Kidney (tissue), 22 donors: ENCODE measurements at places on chromosomes 2 and 18.
A peak's percentile ranks its signal among the peaks of the same experiment; 100 is the strongest.

DNA sequence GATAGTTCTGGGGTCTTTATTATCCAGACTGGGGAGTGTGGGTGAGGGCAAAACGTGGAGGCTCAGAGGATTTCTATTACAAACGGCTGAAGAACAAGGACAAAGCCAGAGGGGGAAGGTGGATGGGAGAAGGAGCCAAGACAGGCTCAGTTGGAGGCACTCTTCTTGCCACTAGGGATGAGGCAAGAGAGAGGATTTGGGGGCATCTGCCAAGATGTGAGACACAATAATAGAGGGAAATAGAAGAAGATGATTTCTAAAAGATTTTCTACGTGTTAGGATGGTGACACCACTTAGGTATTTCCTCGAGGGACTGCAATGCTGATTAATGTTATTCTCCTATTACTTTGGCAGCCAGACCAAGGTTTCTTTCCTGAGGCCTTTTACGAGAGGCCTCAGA is 71.8 kb downstream of the APOB start:
- no peak for DNase-seq

- DNase-seq: no peak
These were observed 7.4 kb upstream of the MOB1A start for GRCh38 chr2:74186038-74186437.

- no peak for DNase-seq
These were observed 33.9 kb downstream of the PAX3 start for GRCh38 chr2:222264791-222265320.

- DNase-seq: no peak
These were observed 141.6 kb upstream of the CYP1B1 start for GRCh38 chr2:38217401-38218188.

- DNase-seq: no peak
These were observed 10.3 kb downstream of the CEP76 start for GRCh38 chr18:12692206-12692605.

- no peak for DNase-seq
These were observed 40.8 kb downstream of the COL5A2 start for GRCh38 chr2:189138800-189139199.

DNA sequence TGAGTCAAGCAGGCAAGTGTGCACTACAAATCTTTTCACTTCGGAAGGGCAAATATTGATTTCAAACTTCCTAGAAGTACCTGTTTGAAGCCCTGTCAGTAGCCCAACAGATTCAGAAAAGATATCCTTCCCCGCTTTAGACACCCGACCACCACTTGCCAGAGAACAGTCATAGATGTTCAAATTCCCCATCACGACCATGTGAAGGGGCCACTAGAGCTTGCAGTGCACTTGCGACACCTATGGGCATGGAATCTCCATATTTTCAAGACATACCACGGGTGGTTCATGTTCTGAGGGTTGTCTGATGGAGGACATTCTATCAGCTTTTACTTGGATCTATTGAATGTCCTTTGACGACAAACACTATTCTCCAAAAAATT is 23.8 kb downstream of the GNLY start:
- DNase-seq: no peak

DNA sequence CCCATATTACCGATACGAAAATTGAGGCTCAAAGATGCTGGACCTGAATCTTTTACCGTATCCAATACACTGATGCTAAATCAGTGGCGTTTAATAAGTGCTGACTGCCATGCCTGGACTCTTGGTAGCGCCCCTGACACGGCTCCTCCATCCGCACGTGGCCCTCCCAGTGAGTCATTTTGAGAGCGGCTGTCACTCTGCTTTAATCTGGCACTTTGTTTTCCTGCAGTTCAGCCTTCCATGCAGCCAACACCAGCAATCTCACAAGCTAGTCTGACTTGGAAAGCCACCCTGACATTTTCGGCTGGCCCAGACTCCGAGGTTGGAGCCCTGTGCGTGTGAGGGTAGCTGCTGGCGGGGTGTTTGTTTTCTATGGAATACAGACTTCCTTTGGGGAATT is 155.1 kb upstream of the LMAN1 start:
- DNase-seq: peak; percentile 42

GRCh38 chr2:8598295-8599165 is 83.3 kb upstream of the ID2 start:
- no peak for DNase-seq

DNA sequence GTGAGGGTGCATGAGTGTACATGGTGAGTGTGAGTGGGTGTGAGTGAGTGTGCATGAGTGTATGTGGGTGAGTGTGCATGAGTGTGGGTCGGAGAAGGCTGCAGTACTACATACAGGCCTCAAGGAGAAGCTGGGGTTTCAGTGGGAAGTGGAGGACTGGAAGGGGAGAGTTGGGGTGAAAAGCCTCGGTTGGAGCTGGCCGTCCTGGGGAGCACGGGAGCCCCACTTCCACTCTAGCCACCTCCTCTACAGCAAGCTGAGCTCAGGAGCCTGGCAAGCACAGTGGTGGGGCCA is 68.7 kb upstream of the HPCAL1 start:
- no peak for DNase-seq

GRCh38 chr2:3805201-3805939 is 102.0 kb downstream of the DCDC2C start:
- no peak for DNase-seq

- peak; percentile 48 for DNase-seq
These were observed 27.9 kb downstream of the GPC1 start for GRCh38 chr2:240463274-240463865.

- no peak for DNase-seq
These were observed 442.1 kb upstream of the DCC start for GRCh38 chr18:51897884-51898283.
